Umbilical cord (tissue), 2 donors: ENCODE measurements at places on chromosomes 5 and 9. TPM values are rescaled to one million over a fixed set of nuclear protein-coding genes. Genes with fewer than 3 reads are reported as not detected.

GRCh38 chr5:173775261-173776197, 112.6 kb upstream of the CPEB4 start:
- no peak for DNase-seq

DNA sequence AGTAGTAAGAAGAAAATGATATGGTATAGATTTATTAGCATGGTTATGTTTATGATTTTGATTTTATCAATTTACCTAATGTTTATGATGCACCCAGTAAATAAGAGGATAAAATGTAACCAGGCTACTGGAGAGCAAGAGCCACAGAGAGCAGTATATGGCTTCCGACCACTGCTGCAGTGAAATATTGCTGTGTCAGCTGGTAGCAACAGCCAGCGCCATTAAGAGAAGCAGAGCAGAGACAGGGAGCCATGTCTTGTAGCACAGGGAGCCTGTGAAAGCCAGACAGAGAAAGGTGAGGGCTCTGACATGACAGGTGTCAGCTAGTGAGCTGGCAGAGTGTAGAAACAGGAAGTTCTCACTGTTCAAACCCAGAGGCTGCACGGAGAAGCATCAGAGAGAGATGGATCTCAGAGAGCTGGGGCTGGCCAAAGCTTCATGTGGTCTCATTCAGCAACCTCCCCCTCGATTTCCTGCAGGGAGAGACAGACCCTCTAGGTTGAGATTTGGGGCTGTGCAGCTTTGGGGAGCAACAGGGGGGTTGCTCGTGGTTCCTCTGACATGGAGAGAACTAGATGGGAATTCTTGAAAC, 202.1 kb downstream of the MED10 start:
- no peak for DNase-seq

DNA sequence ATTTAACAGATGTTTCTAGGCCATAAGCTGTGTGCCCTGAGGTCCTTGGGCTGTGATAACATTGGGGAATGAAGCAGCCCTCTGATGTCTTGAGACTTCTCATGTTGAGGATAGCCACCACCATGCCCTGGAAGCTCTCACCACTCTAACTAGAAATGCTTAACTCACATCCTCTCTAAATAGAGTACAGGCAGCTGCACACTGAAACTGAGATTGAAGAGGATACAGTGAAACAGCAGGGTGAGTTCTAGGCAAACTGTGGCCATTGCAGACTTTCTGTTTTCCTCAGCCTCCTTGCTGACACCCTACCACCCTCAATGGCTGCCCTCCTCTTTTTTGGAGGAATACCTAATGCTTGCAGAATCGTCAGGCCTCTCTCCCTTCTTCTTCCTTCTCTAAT, 22.4 kb downstream of the UTP15 start:
- no peak for DNase-seq

DNA sequence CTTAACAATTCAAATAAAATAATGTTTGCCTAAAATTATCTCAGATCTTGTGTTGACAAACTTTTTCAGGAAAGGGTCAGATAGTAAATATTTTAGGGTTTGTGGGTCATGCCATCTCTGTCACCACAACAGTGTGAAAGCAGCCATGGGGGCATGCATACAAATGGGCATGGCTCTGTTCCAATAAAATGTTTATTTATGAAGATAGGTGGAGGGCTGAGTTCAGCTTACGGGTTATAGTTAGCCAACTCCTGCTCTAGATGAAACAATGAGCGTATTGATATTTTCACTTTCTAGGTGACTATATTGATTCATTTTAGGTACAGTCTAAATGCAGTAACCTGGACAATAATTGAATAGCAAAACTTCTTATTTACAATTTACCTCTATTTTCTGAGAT, 533.8 kb upstream of the CLINT1 start:
- DNase-seq, result no peak

DNA sequence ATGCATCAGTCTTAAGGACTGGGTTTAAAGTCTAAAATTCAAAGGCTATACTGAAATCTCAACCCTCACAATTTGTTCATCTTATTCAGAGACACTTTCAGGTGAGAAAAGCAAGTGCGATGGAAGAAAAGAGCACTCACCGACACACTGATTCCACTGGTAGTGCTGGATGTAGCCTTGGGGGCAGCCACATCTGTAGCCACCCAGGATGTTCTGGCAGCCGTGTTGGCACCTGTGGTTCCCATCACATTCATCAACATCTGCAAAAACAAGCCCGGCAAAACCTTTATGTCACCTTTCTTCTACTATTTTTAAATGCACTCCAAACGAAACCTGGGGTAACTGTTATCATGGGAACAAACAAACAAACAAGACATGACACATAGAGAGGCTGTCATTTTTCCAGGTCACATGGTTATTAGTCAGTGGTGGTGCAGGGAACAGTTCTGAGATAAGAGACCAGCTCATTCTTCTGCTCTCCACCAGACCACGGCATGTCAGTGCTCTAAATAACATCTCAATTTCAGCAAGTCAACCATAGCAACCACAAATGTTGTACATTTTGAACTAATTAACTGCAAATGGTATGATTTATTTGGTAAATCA, 188.4 kb downstream of the SLC12A2 start:
- DNase-seq, result no peak

GRCh38 chr9:124394167-124394566, 21.1 kb downstream of the PSMB7 start:
- DNase-seq, result peak; percentile 52

PCDHGA9 gene
- total RNA-seq, result 11.1 TPM

DNA sequence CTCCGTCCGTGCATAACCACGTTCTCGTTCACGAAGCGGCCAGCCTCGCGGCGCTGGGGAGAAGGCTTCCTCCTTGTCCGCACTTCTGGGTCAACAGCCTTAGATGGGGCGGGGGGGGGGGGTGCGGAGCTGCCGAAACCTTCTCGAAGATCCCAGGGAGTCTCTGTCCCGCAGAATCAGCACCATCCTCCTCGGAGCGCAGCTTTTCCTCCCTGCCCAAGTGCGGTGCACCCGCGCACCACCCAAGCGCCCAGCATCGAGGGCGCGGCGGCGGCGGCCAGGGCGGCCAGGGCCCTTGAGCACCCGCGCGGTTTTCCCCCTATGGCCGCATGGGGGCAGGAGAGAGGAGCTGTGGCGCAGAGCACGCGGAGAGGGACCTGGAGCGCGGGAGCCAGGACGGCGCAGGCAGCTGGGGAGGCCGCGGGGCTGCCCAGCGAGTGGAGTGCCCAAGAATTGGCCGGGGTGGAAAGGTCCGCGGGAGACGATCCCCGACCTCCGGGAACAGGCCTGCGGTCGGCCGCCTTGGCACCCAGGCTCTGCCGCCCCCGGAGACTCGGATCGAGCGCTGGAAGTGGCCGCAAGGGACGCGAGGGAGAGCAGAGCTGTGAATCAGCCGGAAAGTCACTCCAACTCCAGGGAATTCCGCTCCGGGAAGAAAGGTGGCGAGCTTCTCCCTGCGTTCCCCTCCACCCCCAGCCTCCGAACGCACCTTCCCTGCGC, 43.1 kb downstream of the TMEM174 start:
- DNase-seq, result peak; percentile 80

GRCh38 chr5:169133531-169133930, 167.4 kb downstream of the SLIT3 start:
- DNase-seq, result no peak

DNA sequence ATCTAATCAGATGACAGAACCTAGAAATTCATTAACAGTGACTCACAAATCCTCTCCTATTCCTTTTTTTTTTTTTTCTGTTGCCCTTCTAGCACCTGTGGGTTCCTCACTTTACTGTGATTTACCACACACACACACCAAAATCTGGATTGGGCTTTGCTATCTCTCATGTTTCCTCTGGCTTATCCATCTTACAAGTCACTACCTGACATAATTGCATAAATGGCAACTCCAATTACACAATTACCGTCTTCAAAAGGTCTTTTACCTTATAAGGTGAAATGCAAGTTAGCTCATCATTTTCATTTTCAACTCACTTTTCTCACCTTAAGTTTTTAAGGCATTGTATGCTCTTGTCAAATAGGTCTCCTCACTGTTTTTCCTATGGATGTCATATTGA, 426.3 kb upstream of the MEF2C start:
- no peak for DNase-seq

GRCh38 chr9:96219026-96219899, 82.7 kb downstream of the HSD17B3 start:
- DNase-seq, result no peak

DMRTA1 gene
- 4.3 TPM for total RNA-seq

DNA sequence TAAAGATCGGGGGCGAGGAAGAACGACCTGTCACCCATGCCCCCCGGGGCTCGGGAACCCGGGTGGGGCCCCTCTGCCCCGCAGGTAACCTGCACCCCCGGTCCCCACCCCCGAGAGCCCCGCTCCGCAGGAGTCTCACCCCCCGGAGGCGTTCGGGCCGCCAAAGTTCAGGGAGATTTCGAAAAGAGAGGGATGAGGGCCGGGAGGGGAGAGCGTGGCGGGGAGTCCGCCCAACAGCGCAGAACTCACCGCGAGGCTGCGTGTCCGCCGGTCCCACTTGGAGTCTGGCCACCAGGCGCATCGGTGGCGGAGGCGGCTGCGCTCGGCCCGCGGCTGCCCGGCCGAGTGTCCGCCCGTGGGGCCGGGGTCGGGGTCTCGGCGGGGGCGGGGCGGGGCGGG, at the start of gene PHF19:
TSS of gene PHF19 (minus strand) at position 347 of the 399 bp plus-strand sequence. CDS start 2,447 bp downstream, outside the sequence.
- DNase-seq, result no peak

PCDHA5 gene
- 8.4 TPM for total RNA-seq

HARS2 gene
- 20.0 TPM for total RNA-seq

GRCh38 chr9:120730654-120731514, 16.6 kb upstream of the MEGF9 start:
- peak; percentile 41 for DNase-seq

TSSK1B gene
- total RNA-seq, result 2.9 TPM

DNA sequence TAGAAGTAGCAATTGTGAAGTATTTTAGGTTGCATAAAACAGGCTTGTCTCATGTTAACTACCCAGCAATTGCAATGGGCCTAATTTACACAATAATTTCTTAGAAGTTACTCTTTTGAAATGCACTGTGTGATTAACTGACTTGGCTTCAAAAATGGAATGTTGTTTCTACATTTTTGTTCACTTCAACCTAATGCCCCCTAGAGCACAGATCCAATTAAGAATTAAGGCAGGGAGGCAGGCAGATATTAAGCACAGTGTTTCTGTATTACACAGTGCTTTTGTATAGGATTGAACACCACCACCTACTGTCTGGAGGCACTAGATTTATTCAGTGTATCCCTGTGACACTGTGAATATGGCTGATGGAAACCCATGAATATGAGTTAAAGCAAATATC, 302.1 kb downstream of the FBXL17 start:
- no peak for DNase-seq

- peak; percentile 65 for DNase-seq
Observed at GRCh38 chr5:140322751-140323731, 20.1 kb upstream of the PFDN1 start.

DNA sequence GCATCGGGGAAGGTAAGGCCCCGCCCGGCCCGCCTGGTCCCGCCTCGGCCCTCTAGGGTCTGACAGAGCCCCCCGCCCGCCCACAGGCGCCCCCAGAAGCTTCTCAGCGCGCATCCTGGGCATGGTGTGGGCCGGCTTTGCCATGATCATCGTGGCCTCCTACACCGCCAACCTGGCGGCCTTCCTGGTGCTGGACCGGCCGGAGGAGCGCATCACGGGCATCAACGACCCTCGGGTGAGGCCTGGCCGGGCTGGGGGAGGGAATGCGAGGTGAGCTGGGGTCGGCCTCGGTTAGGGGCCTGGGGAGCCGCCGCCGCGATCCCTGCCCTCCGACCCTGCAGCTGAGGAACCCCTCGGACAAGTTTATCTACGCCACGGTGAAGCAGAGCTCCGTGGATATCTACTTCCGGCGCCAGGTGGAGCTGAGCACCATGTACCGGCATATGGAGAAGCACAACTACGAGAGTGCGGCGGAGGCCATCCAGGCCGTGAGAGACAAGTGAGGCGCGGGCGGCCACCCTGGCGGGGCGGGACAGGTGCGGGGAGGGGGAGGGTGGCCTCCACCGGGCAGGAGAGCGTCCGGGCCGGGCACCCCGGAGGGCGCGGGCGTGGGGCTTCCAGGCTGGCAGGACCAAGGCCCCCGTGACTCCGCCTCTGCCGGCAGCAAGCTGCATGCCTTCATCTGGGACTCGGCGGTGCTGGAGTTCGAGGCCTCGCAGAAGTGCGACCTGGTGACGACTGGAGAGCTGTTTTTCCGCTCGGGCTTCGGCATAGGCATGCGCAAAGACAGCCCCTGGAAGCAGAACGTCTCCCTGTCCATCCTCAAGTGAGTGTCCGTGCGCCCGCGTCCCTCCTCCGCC, 7.1 kb downstream of the LRRC26 start:
- no peak for DNase-seq

DNA sequence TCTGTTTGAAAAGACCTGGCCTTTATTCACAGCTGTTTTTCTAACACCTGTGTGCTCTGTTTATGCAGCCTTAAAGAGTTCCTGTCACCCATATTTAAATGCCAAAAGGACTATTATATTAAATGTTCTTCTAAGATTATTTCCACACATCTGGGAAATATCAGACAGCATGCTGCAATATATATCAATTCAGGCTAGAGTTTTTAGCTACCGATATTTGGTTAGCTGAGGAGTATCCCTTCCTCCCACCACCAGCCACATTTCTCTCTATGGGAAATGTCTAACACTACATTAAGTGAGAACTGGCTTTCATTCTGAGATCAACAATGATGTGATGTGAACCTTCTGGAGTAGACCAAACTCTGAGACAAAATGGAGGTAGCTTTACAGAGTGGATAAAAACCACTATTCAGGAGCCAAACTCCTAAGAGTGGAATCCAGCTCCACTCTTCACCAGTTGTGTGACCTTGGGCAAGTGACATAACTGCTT, 509.2 kb downstream of the ZNF608 start:
- DNase-seq, result no peak
